Activated T-cell treated with anti-CD3 and anti-CD28 coated beads, Interleukin-2, amount 50 U/mL, for 24 hours (primary cell): ENCODE measurements at places on chromosomes 13 and 19.

DNA sequence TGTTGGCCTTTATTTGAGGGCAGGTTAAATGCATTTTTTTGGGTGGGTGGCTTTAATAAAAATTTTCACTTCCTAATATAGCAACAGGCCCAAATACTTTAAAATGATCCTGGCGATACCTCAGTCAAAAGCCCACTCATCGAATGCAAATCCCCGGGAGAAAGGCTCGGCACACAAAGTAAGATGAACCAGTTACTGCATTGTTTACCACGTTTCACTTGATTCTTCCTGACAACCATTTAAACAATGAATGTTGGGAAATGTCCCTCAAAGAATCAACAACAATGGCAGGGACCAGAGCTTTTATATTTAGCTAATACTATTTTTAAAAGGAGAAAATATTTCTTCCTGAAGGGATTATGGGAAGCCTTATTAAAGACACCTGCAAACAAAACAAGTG, 187.7 kb downstream of the ABCC4 start:
- DNase-seq: no peak

DNA sequence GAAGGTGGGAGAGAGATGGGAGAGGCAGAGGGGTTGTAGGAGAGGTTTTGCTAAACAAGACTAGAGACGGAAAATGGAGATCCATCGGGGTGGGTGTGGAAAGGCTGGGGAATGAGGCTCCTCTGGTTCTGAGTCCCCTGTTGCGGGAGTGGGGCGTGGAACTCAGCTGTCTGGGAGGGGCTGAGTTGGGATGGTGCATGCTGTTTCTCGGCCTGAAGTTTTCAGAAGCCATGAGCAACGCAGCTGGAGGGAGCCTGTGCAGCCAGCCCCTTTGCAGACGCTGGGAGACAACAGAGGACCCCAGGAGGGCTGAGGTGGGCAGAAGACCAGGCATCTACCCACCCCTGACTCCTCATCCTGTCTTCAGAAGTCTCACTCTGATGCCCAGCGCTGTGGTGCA, 7.4 kb upstream of the GIPR start:
- no peak for DNase-seq

- DNase-seq: no peak
These were observed 179.2 kb downstream of the ABCC4 start for GRCh38 chr13:95122063-95122462.

- DNase-seq: no peak
These were observed 21.4 kb upstream of the ZNF181 start for GRCh38 chr19:34712395-34713261.

- no peak for DNase-seq
These were observed 7.9 kb downstream of the HNRNPL start for GRCh38 chr19:38841787-38842438.

GRCh38 chr13:101989798-101990350, 412.0 kb downstream of the FGF14 start:
- DNase-seq: no peak

DNA sequence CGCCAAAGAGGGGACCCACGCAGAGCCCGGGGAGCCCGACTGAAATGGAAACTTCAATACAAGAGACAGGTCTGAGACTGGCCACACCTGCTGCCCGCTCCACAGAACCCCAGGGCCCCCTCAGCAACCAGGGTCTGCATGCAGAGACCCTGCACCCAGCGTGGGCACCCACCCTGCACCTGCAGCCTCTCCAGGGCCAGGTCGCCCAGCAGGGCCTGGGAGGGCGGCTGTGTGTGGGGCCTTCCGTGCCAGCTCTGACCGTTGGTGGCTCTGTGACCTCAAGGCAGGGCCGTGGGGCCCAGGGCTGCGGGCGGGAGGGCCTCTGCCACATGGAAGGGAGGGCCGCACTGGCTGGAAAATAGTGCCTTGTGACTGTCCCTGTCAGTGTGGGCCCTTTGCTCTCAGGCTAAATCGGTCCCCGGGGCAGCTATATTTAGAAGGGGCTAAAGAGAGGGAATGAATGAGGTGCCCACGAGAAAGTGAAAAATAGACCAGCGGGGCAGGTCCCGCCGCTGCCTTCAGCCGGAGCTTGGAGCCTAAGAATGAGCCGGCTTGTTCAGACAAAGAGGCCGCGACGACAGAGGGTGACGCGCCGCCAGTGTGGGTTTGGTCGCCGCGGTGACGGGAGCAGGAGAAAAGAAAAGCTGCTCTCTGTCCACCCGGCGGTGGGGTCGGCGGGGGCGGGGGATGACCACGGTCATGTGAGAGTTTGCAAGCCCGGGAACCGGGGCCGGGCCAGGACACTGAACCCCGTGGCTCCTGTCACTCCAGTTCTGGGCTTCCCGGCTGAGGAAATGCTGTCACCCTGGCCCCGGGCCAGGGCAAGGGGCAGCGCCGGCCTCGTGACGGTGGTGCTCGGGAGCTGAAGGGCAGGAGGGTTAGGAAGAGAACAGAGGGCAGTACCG, 70.5 kb downstream of the GADD45B start:
- no peak for DNase-seq

DNA sequence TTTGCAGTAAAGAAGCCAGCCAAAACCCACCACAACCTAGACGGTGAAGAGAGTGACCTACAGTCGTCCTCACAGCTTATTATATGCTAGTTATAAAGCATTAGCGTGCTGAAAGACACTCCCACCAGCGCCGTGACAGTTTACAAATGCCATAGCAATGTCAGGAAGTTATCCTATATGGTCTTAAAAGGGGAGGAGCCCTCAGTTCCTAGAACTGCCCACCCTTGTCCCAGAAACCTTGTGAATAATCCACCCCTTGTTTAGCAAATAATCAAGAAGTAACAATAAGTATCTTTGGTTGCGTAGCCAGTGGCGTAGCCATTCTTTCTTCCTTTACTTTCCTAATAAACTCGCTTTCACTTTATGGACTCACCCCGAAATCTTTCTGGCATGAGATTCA, 227.9 kb upstream of the ARGLU1 start:
- no peak for DNase-seq

GRCh38 chr19:16655727-16656126, 4.2 kb downstream of the SMIM7 start:
- no peak for DNase-seq

GRCh38 chr13:25541434-25542123, 169.8 kb downstream of the ATP8A2 start:
- DNase-seq: no peak

- no peak for DNase-seq
These were observed 8.1 kb upstream of the SERPINE3 start for GRCh38 chr13:51331354-51331861.

DNA sequence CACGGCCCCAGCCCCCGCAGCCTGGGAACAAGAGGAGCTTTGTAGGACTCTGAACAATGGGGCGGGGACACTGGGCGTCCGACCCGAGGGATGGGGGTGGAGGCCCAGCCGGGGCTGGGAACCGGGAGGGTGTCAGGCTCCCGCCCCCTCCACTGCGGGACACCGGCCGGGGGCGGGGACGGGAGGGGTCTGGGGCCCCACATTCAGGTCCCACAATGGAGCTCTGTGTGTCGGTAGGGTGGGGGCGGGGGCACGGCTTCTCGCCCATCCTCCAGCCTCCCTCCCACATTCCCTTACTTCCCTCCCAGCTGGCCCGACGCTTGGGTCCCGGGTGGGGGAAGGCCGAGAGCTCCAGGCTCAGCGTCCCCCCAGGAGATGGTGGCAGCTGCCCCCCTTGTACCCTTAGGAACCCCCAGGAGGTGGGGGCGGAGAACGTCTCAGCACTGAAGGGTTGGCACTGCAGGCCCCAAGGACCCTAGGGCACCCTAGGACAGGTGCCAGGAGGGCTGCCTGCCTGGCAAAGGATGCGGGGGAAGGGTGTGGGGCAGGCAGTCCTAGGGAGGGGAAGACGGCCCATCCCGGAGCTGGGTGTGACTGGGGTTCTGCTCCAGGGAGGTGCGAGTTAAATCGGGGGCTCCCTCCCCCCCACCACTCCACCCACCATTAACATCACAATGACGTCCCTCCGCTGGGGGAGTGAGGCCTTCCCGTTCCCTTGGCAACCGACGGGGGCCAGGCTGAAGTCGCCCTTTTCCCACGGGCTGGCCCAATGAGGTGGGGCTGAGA, 5.3 kb downstream of the TTYH1 start:
- DNase-seq: no peak

GRCh38 chr19:11096210-11096841, 7.1 kb downstream of the LDLR start:
- DNase-seq: peak; percentile 69

GRCh38 chr19:8478598-8478997, 23.8 kb downstream of the PRAM1 start:
- no peak for DNase-seq
